ENCODE measurements at places on chromosomes 2 and 18.

GRCh38 chr2:99648906-99649789, 159.3 kb upstream of the REV1 start:
- DNase-seq, result no peak

DNA sequence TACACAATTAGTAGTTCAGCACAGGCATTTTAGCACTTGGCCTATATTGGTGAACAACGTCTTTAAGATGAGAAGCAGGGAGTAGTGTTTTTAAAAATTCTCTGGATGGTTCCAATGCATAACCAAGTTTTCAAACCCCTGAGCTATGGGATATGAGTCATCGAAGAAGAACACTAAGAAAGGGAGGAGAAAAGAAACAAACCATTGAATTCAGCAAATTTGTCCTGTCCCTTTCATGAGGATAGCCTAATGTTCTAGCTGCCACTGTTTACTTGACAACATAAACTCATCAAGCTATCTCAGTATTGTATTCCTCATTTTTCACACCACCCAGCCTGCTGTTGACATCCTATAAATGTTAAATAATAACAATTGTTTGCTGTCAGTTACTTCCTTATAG, 158.0 kb downstream of the BARD1 start:
- no peak for DNase-seq

DNA sequence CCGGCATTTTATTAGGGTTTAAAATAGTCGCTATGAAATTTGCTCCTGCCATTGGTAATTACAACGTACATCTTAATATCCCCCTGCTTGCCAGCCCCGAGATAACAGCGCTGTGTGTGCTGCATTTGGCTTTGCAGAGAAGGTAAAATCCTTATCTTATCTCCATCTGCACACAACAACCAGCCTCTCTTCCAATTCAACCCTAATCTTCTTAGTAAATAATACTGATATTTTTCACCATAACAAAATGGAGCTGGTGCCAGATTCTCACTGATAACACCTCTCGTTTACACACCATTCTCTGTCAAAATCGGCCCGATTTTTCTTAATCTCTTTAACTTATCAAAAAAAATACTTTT, 61.4 kb upstream of the SIX3 start:
- no peak for DNase-seq

- DNase-seq, result no peak
Measured at GRCh38 chr2:237627441-237628246, at the start of gene LRRFIP1. Gene LRRFIP1 (plus strand): TSS chr2:237627587. CDS start chr2:237627645, 58 bp downstream.

DNA sequence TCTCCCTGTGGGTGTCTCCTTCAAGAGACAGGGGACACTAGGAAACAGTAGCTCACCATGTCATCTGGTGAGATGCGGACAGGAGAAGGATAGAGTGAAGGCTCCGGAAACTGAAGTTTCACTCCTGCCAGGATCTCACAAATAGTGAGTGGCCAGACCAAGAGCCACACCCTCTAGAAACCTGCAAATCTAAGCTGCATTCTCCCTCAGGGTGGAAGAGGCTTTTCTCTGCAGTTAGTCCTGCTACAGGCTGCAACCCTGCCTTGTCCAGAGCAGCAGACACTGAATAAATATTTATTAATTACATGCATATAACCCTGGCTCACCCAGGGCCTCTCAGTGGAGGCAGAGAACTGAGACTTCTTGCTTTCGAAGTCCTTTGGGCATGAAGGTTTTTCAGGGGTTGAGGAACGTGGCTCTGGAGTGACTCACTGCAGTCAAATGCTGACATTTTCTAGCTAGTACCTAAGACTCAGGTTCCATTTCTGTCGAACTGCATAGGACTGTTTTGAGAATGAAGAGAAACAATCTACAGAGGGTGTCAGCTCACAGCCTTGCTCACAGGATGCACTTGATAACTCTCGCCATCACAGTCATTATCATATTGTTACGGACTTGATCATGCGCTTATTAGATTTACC, 87.3 kb downstream of the ACTR2 start:
- no peak for DNase-seq

DNA sequence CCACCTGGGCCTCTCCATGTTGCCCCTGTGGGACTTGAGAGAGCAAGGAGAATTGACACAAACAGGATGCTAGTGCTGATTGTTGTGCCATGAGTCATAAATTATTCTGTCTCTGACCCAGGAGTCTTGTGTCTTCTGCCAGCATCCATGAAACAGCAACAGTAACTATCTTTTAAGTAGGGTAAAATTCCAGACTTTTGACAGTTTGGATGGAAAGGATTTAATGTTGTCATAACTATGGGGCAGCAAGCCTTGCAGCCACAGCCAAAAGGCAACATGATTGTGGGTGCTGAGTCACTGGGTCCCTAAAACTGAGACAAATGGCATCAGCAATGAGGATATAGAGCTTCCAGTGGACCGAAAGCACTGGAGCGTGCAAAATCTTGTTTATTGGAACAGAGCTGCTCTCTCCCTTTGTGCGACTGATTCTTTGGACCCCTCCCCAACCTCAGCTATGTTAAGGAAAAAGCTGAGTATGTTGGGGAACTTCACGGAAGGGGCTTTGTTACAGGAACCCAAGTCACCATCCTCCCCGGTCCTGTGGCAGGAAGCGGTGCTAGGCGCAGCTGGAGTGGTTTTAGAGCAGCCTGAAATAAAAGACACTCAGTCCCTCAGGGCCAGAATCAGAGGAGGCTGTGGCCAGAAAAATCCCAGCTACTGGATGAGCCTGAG, 9.6 kb upstream of the ITPRIPL1 start:
- no peak for DNase-seq

GRCh38 chr2:47226923-47227220, 71.8 kb upstream of the STPG4 start:
- no peak for DNase-seq

GRCh38 chr2:42696987-42697386, 66.9 kb downstream of the OXER1 start:
- DNase-seq, result no peak

- no peak for DNase-seq
Measured at GRCh38 chr2:43313642-43314017, 87.2 kb upstream of the ZFP36L2 start.

DNA sequence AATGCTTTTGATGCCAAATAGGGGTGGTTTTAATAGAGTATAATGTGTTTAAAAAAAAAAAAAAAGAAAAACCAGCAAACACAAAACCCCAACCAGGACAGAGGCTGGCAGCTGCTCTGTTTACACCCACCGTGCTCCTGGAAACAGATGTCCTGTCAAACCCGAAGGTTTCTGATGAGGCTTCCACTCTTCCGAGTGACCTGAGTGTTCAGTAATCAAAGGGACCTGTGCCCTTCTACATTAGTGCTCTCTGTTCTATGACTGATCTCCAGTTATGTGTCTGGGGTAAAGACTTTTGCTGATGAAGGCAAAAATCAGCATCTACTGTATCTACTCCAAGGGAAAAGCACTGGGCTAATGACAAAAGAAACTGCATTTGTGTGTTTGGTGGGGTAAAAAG, 3.5 kb upstream of the KLHL29 start:
- no peak for DNase-seq

DNA sequence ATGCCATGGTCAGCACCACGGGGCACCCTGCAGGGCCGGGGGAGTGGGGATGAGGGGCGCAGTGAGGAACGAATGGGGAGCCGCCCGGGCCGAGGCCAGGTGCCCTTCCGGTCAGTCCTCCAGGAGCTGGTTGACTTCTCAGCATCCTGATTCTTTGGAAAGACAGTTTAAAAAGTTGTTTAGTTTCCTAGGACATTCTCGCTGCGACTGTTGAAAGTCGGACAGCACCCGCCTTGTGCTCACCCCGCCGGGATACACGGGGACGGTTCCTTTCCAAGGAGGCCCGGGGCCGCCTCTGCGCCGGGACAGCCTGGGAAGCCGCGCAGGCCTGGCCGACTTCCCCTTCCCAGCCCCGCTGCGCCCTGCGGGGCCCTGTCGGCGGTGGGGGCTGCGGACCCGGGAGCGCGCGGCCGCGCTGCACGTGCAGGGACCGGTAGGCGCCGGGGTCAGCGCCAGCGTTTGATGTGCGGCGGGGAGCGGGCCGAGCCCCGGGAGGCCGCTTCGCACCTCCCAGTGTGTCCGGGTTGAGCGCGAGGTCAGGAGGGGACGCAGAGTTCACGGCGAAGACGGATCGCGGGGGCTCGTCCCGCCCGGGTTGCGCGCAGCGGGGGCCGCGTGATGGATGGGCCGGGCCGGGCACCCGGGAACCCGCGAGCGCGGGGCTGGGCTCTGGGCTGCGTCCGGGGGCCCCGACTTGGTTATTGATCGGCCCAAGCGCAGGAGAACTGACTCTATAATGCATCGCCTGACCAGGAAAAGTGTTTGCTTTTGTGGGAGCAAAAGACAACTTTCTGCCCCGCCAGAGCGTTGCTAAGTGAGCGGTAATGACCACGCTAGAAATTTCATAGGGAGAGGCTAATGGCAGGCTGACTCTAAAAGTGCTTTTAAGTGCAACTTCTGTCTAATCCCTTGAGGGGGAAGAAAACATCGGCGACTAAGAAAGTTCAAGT, 28.0 kb upstream of the SMIM21 start:
- DNase-seq, result no peak

DNA sequence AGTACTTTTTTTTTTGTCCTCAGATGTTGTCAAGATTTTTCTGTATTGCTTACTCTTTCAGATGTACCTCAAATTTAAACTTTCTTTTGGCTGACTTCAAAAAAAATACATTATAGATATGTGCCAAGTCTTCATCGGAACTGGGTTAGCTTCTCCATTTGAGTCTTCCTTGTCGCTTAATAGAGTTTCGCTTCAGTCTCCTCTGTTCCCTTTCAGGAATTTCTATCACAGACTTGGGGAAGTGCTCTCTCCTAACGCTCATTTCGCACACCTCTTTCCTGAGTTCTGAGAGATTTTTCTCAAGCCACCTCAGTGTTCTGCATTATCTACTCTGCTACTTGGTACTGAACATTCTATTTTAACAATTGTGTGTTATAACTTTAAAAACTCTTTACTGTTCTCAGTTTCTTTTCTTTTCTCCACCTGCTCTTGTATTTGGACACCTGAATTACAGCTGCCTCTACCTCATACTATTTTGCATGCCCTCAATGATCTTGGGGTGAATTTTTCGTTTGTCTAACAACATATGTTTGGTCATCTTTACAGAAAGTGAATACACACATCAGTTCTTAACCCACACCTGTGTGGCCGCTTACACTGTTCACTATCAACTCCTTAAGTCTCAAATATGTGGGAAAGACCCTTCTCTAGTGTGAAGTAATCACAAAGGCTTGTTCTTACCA, 16.5 kb downstream of the PTPN2 start:
- DNase-seq, result no peak

DNA sequence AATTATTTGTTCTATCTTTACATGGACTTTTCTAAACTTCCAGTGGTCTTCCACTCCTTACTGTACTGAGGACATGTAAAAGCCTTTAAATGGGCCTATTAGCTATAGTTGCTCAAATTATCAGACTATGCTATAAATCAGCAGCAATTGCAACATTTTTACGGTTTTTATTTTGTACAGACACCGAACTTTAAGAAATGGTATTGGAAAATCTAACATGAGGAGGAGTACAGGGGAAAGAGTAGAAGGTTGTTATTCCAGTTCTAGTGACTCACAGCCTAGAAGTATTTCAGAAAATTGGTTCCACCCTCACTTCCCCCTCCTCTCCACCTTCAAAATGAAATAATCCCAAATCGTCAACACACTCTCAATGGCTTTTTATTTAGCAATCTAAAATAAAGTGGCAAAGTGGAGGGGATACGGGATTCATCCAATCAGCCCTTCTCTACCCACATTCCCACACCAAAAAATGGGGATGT, 1.1 kb downstream of the NCKAP1 start:
- DNase-seq, result no peak

DNA sequence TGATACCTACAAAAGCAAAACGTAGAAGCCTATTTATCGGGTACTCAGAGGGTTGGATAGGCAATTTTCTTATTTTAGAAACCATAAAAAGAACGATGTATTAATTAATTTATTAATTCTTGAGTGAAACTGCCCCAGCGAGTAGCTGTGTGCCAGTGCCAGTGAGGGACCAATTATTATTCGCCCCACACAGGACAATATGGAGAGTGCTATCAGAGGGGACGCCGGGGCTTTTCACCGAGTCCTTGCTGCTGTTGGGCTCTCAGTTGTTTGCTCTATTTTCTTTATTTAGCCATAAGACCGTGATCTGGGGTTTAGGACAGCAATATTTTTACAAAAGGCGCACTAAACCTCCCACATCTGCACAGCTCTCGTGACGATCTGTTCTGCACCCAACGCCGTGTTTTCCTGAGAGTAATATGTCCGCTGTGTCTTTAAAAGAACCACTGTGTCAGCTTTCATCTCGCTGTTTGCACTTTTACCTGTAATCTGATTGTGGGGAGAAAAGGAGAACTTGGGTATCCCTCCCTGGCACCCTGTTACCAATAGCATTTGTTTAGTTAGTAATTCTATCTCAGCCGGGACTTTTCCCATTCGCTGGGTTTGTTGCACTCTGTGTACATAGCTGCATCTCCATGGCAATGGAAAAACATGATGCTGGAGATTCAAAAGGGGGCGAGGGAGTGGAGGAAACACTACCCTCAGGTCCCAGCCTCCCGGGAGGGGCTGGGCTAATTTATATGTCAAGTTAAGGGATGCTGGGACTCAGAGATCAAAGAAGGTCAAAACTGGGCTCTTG, 30.1 kb upstream of the ZNF516 start:
- no peak for DNase-seq

DNA sequence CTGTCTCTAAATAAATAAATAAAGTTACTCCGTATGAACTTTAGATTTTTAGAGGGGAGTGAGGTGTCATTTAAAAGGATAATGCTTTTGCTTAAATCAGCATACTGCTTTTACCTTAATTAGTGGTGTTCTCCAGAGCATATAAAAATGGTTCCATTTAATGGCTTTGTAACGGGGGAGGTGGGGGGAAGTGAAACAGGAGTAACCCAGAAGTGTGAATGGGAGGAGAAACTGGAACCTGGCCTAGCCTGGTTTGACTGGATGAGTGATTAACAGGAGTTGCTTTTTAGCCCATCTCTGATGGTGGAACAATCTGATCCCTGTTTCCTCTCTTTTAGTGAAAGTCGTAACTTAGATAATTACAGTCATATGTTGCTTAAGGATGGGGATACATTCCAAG, 1.6 kb downstream of the CNDP2 start:
- DNase-seq, result no peak

DNA sequence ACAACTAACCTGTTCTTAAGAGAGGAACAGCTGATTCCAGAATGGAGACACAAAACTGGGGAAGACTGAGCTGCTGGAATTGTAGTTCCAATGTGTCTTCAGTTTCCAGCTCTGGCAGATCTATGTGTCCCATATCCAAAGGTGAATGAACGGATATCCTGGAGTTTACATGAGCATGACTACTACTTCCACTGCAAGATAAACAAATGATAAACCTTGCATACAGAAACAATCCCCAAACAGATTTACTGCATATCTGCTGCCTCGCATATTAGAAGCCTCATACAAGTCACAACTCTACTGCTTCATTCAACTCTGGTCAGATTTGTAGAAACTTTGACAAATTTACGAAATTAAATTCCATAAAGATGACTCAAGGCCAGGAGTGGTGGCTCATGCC, 15.0 kb downstream of the RTTN start:
- DNase-seq, result no peak

DNA sequence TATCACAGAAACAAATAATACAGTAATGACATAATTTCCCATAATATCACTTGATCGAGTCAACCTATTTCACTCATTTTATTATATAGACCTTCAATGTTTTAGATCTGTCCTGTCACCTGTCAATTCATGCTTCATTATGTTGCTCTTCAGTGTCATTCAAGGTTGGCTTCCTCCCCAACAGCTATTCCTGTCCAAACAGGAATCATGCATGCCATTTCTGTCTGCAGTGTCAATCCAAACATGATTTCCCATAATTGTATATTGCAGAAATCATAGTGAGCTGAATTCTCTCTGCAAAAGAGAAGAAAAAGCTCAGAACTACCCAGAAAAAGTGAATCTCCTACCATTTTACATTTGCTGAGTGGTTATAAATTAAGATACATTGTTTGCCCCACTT, 628.6 kb downstream of the NR4A2 start:
- DNase-seq, result no peak

Measured in stimulated activated CD4-positive, alpha-beta T cell treated with anti-CD3 and anti-CD28 coated beads, Interleukin-1b, Interleukin-23, amount 100 ng/mL, for 24 hours (primary cell).